ENCODE measurements at places on chromosomes 1 and 21. TPM values are rescaled to one million over a fixed set of nuclear protein-coding genes. Genes with fewer than 3 reads are reported as not detected.

The SYNC gene
- not detected for total RNA-seq

The LHX8 gene
- not detected for total RNA-seq

The AUNIP gene
- 4.1 TPM for total RNA-seq

The CACNA1E gene
- 0.08 TPM for total RNA-seq

The YIPF1 gene
- total RNA-seq: 15.4 TPM

Measured in activated T-cell treated with anti-CD3 and anti-CD28 coated beads, Interleukin-2, amount 50 U/mL, for 4 hours (primary cell).